ENCODE measurements at places on chromosomes 7 and 10.

DNA sequence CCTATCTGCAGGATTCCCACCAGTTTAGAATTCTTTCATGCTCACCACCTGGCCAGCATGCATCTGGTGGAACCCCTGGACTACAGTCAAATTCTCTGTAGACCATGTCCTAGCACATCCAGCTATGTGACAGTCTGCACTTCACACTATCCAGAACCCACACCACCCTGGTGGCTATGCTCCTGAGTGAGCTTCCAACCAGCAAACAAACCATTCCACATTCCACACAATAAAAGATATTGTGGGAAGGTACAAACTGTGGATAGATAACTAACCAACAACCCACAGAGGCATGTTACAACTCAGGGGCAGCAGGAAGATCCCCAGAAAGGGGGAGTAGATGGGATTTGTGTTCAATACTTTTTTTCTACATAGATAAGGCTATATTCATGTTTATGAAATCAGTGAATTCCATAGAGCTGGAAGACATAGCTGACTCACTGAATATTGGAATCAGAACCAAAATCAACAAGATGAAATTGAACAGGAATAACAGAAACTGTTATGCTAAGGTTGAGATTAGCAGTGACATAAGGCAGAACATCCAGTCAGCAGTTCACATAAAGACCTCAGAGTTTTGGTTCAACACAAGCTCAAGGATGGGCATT is 72.5 kb downstream of the LRRC17 start:
- DNase-seq: no peak

DNA sequence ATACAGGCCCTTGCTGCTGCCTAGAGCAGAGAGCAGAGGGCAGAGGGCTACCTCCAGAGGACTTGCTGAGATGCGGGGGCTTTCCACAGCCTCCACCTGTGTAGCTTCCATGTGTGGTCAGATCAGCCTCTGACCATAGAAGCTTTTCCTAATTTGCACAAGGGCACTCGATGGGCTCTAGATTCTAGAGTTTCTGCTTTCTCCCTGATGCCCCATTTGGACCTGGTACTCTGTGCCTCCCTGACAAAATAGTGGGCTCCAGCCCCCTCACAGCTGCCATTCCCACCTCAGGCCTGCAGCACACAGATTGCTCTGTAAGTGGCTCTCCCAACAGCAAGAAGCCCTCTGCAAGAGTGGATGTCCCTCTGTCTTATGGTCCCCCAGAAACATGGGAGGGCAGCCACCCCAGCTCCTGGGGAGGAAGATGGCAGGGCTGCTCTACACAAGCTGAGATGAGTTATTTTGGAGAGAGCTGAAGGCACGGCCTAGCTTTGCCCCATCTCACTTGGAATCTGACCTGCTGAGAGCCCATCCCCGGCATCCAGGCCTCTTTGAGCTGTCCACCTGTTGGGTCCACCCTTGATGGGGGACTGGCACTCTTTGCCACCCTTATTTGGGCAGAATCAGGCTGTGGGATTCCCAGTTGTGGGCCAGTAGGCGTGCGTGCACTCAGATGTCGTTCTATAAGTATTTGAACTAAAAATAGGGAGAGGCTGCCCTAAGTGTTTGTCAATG is 16.7 kb downstream of the TMEM273 start:
- no peak for DNase-seq

DNA sequence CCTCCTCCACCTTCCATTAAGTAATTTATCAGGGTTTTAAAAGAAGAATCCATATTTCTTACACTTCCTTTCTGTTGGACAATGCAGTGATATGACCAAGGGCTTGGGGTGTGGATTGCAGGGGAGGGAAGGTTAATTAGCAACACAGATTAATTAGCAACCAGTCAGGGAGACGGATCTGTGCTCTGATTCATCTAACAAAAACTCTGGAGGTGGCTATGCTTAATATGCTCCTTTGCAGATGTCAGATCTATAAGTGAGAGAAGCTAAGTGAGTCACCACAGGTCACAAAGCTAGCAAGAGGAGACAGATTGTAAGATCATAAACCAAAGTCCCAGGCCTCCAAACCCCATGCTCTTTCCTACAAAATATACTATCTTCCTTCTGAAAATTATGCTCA is 178.8 kb upstream of the ITGB1 start:
- no peak for DNase-seq

GRCh38 chr7:40634118-40634517 is 499.3 kb downstream of the SUGCT start:
- no peak for DNase-seq

DNA sequence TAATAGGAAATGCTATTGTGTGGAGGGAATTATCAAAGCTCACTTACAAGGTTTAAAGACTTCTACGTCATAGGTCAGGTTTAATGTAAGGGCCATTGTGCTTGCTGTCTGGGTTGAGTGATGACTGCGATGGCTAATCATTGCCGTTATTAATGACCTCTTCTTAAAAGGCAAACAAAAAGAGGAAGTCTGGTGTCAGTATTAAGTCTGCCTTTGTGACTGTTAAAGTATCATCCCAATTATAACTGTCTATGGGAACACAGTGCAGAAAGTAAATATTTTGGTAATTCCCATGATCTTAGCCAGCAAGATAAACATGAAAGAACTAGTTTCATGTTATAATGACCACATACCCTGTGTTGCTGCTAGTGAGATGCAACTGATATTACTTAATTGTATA is 382.4 kb downstream of the BBS9 start:
- no peak for DNase-seq

GRCh38 chr10:43681220-43681619 is 32.5 kb upstream of the ZNF32 start:
- DNase-seq: no peak

DNA sequence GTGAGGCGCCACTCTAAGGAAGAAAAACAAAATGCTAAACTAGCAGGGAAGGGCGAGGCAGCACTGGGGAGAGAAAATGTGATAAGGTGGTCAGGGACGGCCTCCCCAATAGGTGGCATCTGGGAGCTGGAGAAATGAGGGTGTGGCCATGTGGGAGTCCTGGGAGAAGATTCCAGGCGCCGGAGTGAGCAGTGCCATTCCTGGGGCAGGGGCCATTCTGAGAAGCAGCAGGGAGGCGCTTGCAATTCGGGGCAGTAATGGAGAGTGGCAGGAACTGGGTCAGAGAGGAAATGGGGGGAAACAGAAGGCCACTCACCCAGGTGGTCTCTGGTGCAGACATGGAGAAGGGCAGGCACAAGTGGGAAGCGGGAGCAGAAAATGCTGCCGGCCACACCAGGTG is 61.8 kb upstream of the LRRC18 start:
- no peak for DNase-seq

DNA sequence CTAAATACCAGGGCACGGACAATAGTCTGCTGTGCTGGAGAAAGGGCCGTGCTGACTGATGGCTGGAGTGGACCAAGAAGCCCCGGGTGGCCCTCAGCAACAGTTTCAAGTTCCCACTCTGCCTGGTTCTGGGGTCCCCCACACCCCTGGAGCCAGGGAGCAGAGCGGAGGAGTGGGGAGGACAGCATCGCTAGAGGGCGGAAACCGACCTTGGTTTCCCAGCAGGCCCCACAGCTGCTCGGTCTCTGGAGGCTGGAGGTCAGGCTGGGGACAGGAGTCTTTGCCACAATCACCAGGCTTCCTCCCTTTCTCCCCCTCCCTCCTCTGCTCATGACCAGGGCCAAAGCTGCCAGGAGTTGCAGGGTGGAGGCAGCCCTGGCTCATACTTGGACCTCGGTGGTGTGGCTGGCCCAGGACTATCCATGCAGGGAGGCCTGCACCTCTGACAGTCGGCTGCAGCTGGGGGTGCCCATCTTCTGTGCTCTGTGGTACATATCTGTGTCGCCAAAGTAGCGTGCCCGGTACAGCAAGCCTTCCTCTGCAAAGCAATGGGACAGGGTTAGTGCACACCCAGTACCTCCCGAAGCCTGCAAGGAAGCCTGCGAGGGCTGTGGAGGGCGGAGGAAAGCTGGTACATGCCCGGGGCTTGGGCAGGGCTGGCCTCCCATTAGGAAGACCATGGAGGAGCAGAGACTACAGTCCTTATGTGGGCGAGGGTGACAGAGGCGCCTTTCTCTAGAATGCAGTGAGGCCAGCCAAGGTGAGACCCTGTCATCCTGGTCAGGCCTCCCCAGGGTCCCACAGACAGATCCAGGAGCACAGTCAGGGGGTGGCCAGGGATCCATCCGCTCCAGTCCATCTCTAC is 19.1 kb downstream of the DNAJB12 start:
- DNase-seq: no peak

- DNase-seq: no peak
Observed at GRCh38 chr7:23275912-23276311, 23.2 kb upstream of the MALSU1 start.

DNA sequence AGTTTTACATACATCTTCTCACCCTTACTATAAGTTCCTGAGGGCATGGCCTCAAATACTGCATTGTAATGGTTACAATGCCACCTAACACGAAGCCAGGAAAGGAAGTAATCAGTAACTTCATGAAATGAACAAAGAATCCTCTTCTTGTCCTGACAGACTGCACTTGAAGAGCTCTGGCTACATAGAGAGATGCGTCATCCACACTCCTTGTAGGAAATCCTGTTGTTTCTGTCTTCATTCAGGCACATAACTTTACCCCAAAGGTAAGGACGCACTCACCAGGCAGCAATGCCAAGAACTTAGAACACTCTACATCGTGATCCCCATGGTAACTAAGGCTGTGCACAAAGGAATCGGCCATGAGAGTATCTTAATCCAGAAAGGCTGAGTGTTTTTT is 80.3 kb upstream of the ARID5B start:
- no peak for DNase-seq

- DNase-seq: no peak
Observed at GRCh38 chr10:71597821-71598498, 121.6 kb downstream of the C10orf105 start.

GRCh38 chr7:65927489-65928448 is 54.2 kb downstream of the GUSB start:
- DNase-seq: no peak

GRCh38 chr10:55368467-55368866 is 567.4 kb upstream of the PCDH15 start:
- DNase-seq: no peak

DNA sequence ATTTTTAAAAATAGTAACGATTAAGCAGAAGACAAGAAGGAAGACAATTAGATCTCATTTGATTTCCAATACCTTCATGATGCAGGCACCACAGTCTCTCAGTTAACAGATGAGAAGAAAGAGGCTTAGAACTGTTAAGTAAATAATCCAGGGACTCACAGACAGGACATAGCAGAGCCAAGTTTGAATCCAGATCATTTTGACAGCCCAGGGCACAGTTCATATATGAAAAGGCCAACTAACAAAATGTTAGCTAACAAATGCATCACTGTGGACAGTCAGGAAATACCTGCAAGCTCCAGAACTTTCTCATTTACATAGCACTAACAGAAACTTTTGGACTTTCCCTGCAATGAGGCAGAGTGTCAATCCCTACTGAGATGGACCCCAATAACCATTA is 4.2 kb upstream of the NPSR1 start:
- DNase-seq: no peak

DNA sequence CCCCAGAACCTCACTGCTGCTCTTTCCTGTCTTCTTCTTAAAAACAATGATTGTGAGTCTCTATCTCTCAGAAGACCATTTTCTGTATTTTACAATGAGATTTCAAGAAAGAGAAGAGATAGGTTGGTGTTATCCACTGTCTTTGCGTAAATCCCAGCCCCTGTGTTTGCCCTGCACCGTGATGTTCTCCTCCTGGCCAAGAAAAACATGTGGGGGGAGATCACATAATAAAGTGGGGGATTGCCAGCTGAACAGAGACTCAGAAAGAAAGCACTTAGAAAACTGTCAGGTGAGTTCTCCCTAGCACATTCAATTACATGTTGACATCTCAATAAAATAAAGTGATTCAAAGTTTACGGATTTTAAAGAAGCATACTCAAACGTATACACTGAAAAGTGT is 105.0 kb upstream of the PITRM1 start:
- no peak for DNase-seq

DNA sequence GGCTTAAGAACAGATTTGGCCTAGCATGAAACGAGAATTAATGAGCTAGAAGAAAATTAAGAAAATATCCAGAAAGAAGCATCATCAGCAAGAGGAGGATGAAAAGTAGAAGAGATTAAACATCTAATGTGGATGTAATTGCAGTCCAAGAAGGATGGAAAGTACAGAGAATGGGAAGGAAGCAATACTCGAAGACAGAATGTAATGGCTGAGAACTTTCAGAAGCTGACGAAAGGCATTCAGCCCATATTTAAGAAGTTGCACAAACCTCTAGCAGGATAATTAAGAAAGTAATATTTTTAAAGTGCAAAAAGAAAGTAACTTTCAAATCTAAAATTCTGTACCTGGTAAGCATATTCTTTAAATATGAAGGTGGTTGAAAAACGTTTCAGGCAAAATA is 60.7 kb downstream of the TRIM24 start:
- DNase-seq: no peak

DNA sequence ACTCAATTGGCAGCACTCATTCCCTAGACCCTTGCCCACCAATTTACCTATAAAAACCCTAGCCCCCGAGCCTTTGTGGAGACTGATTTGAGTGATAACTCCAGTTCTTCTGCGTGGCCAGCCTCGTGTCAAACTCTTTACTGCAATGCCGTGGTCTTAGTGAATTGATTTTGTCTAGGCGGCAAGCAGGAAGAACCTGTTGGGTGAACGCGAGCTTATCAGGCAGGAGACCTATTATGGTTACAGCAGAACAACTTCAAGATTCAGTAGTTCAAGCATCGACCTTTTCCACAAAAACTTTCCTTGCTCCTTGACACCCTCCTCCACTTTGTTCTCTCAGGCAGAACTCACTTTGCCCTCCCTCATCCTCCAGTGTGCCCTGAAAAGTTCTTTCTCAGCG is 12.2 kb downstream of the SSMEM1 start:
- DNase-seq: no peak

DNA sequence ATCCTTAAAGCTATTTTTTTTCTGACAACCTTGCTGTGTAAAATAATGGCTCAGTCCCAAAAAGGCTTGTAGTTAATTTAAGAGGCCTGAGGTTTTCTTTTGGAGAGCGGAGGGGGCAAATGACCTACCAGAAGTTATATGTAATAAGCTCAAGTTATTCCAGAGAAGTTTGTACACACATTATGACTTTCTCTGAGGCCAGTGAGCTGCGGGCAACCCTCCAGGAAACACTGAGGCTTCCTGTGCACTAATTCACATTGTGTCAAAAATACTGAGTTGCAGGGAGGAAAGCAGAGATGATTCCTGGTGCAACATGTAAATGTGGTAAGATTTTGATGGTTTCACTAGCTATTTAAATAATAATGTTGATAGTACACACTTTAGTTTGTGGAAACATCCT is 188.6 kb downstream of the DIP2C start:
- no peak for DNase-seq

- no peak for DNase-seq
Observed at GRCh38 chr7:131075406-131075805, 252.3 kb upstream of the MKLN1 start.

DNA sequence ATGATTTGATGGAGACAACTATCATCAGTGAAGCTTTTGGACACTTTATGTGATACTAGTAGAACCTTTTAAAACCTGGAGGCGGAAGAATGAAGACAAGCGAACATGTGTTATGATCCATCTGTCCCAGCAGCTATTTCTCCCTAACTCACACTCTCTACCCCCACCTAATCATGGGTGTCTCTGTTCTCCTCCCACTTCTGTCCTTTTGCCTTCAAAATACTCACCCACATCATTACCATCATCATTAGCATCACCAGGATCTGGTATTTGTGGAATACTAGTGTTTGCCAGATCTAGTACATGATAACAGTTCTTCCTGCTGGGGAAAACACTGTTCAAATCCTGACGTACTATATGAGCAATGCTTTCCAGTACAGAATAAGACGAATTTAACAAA is 287.7 kb downstream of the DOCK4 start:
- no peak for DNase-seq

- no peak for DNase-seq
Observed at GRCh38 chr7:7201578-7202374, 19.4 kb downstream of the C1GALT1 start.

GRCh38 chr7:20596653-20597052 is 18.8 kb upstream of the ABCB5 start:
- no peak for DNase-seq

Measured in cortex of kidney (tissue), 1 donor.